MCF 10A (cell line): ENCODE measurements at places on chromosomes 11 and 22. TPM values are rescaled to one million over a fixed set of nuclear protein-coding genes. Genes with fewer than 3 reads are reported as not detected.

Gene MS4A4E
- not detected in 2 replicates for total RNA-seq

Gene APOA5
- total RNA-seq: not detected in 2 replicates

Gene DRICH1
- not detected in 2 replicates for total RNA-seq

Gene TLCD5
- 9.6 and 13.0 TPM in 2 replicates for total RNA-seq

Gene LIPT2
- 3.0 and 7.9 TPM in 2 replicates for total RNA-seq

Gene MEI1
- not detected in 2 replicates for total RNA-seq

Gene PNPLA3
- total RNA-seq: 4.1 and 4.2 TPM in 2 replicates
